ENCODE measurements at places on chromosomes 11 and 22. TPM values are rescaled to one million over a fixed set of nuclear protein-coding genes. Genes with fewer than 3 reads are reported as not detected.
A peak's percentile ranks its signal among the peaks of the same experiment; 100 is the strongest.

DNA sequence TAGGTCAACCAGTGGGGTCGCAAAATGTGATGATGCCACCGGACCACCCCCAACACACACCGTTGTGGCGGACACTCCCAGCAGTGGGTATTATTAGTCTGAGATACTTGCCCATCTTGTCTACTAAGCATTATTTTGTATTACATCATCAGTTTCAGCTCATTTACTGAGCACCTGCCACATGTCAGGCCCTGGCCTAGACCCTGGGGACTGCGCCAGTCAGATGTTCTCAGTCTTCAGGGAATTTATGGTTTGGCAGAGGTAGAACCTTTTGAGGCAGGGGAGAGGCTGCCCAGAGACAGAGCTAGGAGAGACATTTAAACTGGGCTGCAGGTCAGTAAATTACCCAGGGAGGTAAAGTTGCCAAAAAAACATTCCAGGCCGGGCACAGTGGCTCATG, 43.1 kb upstream of the GCAT start:
- DNase-seq = no peak

DNA sequence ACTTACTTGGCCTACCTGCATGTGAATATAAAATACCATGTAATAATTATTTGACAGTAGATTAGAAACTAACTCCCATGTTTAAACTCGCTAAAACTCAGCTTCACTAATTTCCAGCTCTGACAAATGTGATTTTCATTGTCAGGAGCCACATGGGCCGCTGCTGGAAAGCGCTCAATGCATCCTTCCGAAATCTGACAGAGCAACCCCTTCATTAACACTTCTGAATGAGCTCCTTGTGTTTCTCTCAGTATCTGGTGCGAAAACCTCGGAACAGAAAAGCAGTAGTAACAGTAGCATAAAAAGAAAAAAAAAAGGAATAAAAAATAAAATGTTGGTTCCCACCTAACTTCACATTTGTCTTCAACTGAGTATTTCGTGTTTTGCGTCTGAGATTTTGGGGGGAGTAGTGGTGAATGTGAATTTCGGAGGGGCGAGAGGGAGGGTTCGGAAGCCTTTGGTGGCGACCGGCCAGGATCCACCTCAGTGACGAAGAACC, 710 bp downstream of the MTCH2 start:
- DNase-seq = no peak

DNA sequence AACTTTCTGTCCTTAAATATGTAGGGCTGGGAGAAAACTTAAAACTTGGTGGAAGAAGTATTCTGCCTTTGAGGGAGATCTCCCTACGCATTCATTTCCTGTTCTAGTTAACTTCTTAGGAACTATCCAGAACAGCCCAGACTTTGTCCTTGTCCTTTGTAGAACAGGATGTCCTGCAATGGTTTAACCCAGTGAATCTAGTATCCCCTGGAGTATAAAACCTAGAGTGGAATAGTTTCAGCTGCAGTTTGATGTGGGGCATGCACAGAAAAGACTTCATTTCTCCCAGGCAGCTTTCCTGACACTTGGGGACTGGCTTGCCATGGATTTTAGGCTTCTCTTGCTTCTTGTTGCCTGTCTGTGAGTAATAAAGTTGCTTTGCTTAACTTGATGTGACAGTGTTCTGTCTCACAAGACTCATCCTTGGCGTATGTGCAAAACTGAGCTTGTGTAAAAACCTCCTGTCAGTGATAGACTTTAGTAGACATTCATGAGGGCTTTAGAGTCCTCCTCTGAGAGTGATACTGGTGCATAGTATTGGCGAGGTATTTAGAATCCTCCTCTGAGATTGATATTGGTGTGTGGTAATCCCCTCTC, 28.2 kb downstream of the ARHGAP42 start:
- no peak for DNase-seq

DNA sequence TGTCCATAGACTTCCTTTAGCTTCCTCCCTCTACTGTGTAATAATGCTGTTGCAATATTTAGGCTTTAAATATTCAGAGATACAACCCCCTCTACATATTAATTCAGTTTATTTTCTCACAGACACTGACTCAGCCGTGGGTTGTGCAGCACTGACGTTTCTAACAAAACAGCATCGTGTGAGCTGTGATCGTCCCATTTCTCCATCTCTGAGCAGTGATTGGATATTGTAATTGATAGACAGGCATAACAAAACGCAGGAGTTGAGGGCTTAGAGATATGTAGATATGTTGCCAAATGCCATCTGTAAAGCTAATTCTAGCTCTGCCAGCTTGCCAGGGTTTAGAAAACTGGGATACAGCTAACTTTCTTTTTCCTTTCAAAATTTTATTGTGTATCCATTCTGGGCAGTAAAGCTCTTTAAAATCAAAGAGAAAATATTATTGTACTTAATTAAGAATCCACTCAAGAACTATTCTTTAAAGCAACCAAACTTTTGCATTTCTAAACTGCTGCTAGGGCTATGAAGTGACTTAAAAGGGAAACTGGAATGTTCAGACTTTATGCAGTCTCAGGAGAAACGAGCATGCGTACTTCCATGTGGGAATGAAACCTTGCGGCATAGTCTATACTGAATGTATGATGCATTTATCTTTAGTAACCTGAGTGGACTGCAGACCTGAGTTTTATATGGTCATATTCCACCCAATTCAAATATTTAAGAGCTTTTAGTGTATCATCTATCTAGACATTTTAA, 22.7 kb downstream of the BTBD10 start:
- DNase-seq = peak; percentile 58

GRCh38 chr11:78740199-78741071, 165.8 kb upstream of the NARS2 start:
- no peak for DNase-seq

DNA sequence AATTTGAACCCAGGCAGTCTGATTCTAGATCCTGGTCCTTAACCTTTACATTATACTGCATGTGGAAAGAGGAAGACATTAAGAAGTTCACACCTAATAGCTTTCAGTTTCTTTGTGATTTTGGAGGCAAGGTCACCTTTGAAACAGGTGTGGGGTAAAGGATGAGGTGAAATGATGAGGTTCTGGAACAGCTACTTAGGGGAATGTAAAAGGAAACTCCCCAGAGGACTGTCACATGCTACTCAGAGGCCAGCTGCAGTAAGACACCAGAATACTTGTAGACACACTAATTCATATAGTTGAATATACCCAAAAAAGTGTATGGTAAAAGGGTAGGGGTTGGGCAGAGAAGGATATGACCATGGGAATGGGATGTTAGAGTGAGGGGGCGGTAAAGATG, 5.4 kb downstream of the APIP start:
- no peak for DNase-seq

- DNase-seq = no peak
These were observed 33.7 kb downstream of the SVIP start for GRCh38 chr11:22795914-22796313.

GRCh38 chr11:45457649-45458048, 171.5 kb upstream of the SYT13 start:
- DNase-seq = no peak

DNA sequence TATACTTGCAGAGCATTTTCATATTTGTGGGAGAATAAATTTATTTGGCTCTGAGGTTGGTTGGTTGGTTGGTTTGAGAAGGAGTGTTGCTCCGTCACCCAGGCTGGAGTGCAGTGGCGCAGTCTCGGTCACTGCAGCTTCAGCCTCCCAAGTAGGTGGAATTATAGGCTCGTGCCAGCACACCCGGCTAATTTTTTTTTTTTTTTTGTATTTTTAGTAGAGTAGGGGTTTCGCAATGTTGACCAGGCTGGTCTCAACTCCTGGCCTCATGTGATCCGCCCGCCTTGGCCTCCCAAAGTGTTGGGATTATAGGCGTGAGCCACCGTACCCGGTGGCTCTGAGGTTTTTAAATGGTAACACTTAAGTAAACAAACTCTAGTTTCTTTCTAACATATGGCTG, 161.1 kb downstream of the TEAD1 start:
- DNase-seq = no peak

DNA sequence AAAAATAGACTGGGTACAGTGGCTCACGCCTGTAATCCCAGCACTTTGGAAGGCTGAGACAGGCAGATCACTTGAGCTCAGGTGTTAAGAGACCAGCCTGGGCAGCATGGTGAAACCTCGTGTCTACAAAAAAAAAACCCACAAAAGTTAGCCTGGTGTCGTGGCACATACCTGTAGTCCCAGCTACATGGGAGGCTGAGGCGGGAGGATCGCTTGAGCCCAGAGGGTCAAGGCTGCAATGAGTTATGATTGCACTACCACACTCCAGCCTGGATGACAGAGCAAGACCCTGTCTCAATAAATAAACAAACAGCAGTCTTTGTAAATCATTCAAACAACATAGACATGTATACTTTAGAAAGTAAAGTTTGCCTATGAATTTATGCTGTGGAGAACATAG, 2.5 kb downstream of the MOV10L1 start:
- DNase-seq = no peak

GRCh38 chr22:35266277-35266676, 9.0 kb downstream of the HMGXB4 start:
- no peak for DNase-seq

DNA sequence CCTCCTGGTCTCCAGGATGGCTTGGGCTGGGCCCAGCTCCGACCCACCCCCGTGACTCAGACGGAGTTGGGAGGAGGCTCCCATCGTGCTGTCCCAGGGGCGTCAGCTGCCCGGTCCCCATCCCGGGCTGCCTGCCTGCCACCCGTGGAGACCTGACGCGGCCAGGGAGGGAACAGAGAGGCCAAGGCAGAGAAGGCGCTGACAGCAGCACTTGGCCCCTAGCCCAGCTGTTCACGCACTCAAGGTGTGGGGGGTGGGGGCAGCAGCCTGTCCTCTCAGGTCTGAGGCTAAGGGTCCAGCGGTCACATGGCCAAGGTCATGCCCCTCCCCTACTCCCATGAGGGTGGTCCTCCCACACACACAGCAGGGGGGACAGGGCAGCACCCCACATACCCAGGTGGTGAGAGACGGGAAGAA, 48.6 kb downstream of the ELFN2 start:
- DNase-seq = peak; percentile 10

DNA sequence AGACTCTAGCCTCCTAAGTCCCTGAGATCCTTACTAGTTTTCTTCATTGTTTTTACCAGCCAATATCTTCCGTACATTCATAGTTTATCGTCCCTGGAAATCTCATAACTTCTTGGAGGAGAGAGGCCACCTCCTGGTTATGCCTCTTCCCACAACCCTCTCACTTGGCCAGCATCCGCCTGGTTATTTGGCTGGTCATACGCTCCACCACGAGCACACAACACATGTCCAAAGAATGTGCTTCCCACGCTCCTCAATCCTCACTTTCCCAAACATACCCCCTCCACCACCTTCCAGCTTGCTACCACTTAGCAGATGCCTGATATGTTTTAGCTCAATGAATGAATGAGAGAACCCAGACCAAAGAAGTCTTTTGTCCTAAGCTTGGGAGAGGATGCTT, 83.5 kb upstream of the EIF3D start:
- no peak for DNase-seq

- DNase-seq = no peak
These were observed 18.4 kb downstream of the KCNQ1 start for GRCh38 chr11:2462986-2463765.

- no peak for DNase-seq
These were observed 8.7 kb downstream of the OR8K5 start for GRCh38 chr11:56151376-56151775.

Gene CYTH4
- 0.15 TPM for polyA plus RNA-seq

Gene SYCE3
- polyA plus RNA-seq = not detected
